Pons (tissue), 1 donor: ENCODE measurements at places on chromosomes 6 and 20.

DNA sequence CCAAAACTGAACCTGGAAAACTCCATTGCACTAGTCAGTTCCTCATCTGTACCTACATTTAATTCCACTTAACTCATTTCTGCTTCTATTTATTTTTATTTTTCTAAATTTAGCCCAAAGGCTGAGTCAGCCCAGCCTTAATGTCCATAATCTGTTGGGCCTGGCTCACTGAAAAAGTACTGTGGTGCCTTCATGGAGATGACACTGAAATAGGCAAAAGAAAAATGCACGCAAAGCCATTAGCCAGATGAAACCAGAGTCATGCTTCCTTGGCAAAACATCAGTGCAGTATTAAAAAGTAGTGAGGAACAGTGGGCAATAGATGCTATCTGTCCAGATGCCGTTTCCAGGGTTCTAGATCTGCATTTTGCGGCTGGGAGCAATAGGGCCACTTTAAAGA is 14.7 kb upstream of the PLCB4 start:
- no peak for DNase-seq

DNA sequence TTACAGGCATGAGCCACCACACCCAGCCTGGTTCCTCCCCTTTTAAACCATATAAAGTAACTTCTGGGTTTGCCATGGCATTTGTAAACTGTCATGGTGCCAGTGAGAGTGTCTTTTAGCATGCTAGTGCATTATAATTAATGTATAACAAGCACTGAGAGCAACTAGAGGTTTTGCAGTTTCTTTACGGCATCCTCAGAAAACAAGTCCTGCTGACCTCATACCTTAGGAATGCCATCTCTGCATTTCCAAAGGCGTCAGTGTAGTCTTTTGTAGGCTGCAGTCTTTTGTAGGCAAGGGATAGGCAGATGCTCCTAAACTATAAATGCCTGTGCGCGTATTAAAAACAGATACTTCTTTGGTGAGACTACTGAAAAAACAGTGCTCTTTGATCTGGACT is 75.0 kb upstream of the EZR start:
- DNase-seq = no peak

GRCh38 chr20:6295127-6295866 is 172.5 kb upstream of the FERMT1 start:
- DNase-seq = no peak

DNA sequence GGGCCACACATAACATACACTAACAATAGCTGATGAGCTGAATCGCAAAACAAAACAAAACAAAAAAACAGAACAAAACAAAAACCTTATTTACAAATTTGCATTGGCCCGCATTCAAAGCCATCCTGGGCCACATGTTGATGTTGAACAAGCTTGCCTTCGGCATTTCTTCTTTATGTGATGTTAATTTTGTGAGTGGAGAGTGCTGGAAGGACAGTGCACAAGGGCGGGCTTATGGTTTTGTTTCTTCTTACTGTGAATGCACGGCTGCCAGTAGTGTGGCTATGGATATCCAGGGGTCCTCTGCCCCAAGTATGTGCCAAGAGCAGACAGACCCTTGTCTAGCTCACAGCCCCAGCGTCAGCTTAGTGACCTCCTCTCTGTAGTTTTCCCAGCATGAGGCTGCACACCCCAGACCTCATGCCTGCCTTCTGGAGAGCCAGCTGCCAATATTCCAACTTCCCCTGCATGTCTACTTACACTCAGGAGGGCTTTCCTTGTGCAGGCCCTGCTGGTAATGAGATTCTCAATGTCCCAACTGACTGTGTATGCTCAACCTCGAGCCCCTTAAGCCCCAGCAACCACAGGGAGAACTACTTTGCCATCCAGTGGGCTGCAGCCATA is 24.9 kb downstream of the ZNF292 start:
- no peak for DNase-seq

GRCh38 chr6:84501315-84501714 is 263.1 kb downstream of the TBX18 start:
- no peak for DNase-seq

- no peak for DNase-seq
Observed at GRCh38 chr6:92132457-92132856, 1286.9 kb downstream of the EPHA7 start.

GRCh38 chr6:21227486-21227885 is 366.1 kb upstream of the SOX4 start:
- DNase-seq = no peak
